Islet precursor cell (in vitro differentiated cells): ENCODE measurements at places on chromosomes 4 and X.

GRCh38 chr4:108428923-108429322, 191.5 kb upstream of the RPL34 start:
- DNase-seq, result no peak

GRCh38 chrX:148572337-148572736, 71.9 kb downstream of the AFF2 start:
- DNase-seq, result no peak

DNA sequence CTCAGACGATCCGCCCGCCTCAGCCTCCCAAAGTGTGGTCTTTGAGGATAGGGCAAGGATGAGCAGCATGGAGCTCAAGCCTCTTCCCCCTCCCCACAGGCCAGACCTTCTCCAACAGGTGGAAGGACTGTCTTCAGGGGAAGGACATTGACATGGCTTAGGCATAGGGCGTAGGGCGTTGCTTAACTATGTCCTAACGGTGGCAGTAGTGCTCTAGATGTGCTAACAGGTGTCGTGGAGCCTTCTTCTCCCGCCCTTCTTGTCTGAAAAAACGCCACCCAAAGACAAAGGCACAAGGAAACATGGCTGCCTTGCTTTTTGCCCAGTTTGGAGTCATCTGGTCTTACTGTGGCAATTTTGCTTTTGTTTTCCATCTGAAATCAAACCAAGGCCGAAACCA, 219.8 kb downstream of the OR13H1 start:
- DNase-seq, result no peak

- DNase-seq, result no peak
Observed at GRCh38 chr4:89305712-89306437, 1.7 kb downstream of the GPRIN3 start.

GRCh38 chr4:158356301-158356700, 146.0 kb downstream of the TMEM144 start:
- DNase-seq, result no peak
